Astrocyte of the spinal cord (primary cell): ENCODE measurements at places on chromosomes 7 and 10.

- DNase-seq = no peak
These were observed 37.3 kb downstream of the ACADSB start for GRCh38 chr10:123045961-123046731.

GRCh38 chr10:21750424-21750823 is 216.4 kb downstream of the MLLT10 start:
- no peak for DNase-seq

DNA sequence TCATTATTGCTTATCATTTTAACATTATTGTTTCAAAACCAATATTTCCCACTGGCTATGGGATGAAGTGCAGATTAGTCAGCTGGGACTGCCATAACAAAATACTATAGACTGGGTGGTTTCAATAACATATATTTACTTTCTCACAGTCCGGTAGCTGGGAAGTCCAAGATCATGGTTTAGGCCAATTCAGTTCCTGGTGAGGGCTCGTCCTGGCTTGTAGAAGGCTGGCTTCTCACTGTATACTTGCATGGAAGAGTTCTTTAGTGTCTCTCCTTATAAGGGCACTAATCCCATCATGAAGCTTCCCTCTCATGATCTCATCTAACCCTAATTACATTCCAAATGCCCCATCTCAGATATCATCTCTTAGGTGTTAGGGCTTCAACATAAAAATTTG is 101.3 kb downstream of the CHRM2 start:
- no peak for DNase-seq

DNA sequence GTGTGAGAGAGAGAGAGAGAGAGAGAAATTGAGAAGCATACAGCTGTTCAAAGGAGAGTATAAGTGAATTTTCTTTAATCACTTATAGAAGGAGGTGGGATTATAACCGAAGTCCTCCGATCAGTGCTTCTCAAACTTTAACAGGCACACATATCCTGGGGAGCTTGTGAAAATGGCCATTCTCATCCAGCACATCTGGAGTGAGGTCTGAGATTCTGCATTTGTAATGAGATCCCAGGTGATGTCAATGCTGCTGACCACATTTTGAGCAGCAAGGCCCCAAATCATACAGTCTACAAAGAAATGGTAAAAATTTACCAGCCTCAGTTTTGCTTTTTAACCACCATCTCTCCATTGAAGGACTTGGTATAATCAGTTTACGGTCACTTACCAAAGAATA is 219.0 kb downstream of the PTEN start:
- no peak for DNase-seq

- peak; percentile 73 for DNase-seq
These were observed 84.0 kb downstream of the SEMA3D start for GRCh38 chr7:85102813-85103350.

DNA sequence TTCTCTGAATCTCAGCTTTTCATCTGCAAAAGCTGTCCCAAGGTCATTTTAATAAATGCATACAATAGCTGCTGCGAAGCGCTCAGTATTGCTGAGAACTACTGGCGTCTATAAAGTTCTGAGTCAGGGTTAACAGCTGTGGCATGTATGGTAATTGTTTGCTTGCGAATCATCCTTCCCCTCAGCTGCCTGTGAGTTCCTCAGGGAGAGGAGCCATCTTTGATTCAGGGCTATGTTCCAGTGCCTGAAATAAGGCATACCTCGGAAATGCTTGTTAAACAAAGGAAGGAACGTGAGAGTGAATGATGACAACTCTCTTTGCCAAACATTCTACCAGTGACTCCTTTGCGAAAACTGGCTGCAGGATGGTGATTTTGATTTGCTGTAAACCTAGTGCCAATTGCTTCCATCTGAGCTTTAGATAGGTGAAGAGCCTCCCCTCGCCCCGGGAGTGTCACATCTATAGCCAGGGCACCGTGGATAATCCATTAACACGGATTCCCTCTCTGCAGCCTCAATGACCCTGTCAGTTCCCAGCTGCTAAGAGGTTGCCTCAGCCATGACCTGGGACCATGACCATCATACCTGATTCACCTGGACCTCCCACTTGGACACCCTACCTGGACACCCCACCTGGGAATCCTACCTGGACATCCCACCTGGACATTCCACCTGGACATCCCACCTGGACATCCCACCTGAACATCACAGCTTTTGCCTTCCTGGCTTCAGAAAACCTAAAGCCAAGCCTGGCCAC is 39.6 kb downstream of the GPRIN2 start:
- peak; percentile 76 for DNase-seq

DNA sequence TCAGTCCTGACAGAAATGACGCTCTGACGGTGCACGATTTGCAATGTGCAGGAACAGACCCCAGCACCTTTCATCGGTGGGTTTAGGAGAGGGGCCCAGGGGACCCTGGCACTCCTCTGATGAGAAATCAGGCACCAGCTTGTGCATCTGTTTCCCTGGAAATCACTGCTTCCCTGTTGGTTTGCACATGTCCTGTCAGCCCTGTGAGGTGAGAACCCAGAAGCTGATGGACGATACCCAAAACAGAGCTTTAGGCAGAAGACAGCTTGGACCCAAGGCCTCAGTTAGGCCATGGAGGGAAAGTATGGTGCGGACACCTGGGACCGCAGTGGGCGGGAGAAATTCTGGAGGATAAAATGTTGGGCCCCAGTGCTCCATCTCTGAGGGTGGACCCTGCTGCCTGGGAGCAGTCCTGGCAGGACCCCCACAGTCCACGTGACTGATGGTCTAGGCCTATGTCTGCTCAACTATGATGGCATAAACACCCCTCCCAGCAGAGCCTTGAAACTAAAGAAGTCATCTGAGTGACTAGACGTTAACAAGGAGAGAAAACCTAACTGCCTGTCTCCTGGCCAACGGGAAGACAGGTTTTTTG is 242.8 kb downstream of the PTPRN2 start:
- DNase-seq = no peak
